Epithelial cell of esophagus (primary cell): ENCODE measurements at places on chromosomes 11 and 22.

DNA sequence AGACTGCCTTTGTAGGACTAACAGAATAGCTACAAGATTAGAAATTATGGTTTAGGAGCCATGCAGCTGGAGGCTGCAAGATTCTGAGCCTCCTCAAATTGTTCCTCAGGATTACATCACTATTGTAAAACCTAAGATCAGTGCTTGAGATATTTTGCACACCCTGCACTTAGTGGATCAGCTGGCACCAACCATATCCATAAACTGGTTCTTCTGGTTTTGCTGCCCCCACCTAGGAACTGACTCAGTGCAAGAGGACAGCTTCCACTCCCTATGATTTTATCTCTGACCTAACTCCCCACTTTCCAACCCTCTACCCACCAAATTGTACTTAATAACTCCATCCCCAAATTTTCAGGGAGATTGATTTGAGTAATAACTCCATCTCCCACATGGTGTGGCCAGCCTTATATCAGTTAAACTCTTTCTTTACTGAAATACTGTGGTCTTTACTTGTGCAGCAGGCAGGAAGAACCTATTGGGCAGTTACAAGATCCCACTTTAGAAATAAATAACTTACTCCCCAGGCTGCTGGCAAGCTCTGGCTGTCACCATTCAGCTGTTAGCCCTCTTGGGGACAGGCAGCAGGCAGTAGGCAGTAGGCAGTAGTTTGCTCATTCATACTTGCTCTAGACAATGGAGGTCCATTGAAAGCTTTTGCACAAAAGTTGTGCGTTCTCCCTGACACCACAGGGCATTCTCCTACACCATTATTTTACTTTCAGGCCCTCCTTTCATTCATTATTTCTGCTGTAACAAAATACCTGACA lies 119.0 kb downstream of the SLC17A6 start:
- DNase-seq = peak; percentile 96

- peak; percentile 87 for DNase-seq
Observed at GRCh38 chr11:94129512-94130297, 1.1 kb downstream of the PANX1 start.

- DNase-seq = no peak
Observed at GRCh38 chr11:121864660-121865059, 251.4 kb downstream of the BLID start.

GRCh38 chr11:116890193-116890592 lies 52.8 kb upstream of the APOA1 start:
- DNase-seq = no peak

DNA sequence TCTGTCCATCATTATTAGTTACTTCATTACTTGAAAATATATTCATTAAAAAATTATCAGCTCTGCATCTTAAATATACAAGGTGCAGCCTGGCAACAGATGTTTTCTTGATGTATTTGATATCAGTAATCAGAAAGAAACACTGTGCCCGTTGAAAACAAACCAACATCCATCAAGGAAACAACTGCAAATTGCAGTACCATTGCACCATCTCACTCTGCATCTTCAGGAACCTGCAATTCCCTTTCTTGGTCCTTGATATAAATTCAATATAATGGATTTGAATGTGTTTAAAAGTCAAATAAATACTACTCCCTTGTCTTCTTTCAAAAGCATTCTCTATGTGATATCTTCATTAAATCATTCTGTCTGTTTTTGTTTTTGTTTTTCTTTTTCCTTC lies 1131.2 kb downstream of the FAM181B start:
- DNase-seq = no peak

GRCh38 chr11:23111527-23111926 lies 251.3 kb upstream of the CCDC179 start:
- no peak for DNase-seq

GRCh38 chr11:134515081-134515960 lies 103.3 kb upstream of the B3GAT1 start:
- no peak for DNase-seq

DNA sequence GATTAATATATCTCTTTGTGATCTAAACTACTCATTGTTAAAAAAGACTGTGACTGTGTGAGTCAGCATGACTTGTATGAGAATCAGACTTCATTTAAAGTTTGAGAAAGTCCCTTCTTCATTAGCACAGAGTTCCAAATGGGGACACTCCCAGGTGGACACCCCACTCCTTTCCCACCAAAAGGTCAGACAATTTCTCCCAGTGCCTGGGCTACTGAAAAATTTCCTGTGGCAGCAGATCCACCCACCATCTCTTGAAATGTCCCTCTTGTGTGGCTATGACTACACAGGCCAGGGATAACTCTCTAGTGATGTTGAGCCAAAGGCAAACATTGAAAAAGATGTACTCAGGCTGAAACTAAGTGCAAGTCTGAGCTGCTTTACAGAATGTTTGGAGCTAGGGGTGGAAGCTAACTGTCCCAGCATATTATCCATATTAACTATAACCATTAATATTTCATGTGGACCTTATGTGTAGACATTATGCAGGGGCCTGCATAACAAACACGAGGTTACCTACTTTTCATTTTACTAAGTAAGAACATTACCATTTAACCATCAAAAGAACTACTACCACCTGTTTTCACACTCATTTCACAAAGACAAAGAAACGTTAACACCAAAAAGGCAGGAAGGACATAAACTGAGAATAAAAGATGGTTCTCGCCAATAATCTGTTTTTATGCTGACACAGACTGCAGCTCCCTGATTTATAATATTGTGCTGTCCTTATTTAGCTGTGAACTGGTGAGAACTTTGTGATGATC lies 44.8 kb downstream of the MMP20 start:
- DNase-seq = peak; percentile 38

GRCh38 chr11:118868659-118869058 lies 15.0 kb upstream of the CXCR5 start:
- DNase-seq = no peak

DNA sequence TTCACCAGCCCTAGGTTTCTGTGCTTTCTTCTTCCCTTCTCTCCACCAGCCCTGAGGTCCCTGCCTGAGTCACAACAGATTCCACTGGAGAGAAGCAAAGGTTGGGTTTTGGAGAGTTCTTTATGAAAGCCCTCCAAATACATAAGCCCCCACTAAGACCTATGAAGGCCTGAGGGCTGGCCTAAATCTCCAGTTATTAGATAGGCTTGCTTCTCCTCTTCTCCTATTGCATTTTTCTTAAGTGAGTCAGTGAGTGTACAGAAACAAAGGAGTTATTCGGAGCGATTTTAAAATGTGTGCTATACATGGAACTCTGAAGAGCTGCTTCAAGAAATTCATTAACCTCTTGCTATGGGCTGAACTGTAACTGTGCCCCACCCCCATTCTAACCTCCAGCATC lies 1057.3 kb downstream of the OPCML start:
- DNase-seq = no peak

DNA sequence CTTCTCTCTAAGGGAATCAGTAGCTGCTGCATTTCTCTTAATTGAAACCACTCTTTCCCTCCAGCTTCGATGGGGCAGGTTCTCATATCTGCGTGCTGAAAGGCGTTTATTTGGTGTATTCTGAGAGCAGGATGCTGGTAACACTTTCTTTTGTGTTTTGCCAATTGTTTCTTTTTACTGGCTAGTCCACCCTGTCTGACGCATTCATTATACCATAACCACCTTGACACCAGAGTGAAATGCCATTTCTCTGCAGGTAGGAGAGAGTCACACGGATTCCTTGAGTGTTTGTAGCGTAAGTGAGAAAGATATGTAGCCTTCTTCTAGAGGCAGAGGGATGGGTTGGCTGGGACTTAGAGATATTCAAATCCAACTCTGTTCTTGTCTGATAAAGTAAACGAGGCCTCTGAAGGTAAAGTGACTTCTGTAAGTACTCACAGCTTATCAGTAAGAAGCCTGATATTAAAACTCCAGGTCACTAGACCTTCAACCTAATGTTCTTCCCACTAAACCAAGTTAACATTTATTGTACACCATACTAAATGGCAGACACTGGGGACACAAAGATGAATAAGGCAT lies 21.4 kb downstream of the CD44 start:
- DNase-seq = no peak

DNA sequence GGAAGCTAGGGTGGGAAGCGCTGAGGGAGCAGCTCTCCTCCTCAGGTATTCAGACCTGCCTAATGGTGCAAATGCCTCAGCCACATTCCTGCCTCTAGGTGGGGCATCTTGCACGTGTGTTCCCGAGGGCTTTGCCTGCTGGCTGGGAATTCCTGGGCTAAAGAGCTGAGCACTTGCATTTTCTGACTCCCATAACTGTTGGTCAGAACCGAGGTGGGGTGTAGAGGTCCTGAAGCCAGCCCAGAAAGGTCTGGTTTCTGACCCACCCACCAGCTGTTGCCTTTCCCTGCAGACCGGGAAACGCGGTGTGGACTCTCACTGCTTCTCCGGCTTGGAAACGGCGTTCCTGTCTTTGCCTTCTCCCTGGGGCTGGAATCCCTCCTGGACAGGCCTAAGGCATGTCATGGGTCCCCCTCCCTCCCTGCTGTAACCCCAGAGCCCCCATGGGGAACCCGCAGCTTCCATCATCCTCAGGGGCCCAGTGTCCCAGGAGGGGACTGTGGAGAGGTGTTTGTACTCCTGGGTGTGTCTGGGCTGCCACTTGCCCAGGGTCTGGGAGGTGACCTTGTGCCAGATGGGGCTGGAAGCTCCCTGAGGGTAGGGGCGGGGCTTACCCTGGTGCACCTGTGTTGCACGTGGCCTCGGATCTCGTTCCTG lies 24.0 kb upstream of the SMIM38 start:
- peak; percentile 88 for DNase-seq

- DNase-seq = peak; percentile 63
Observed at GRCh38 chr11:93541884-93542810, 1.0 kb downstream of the SMCO4 start.

DNA sequence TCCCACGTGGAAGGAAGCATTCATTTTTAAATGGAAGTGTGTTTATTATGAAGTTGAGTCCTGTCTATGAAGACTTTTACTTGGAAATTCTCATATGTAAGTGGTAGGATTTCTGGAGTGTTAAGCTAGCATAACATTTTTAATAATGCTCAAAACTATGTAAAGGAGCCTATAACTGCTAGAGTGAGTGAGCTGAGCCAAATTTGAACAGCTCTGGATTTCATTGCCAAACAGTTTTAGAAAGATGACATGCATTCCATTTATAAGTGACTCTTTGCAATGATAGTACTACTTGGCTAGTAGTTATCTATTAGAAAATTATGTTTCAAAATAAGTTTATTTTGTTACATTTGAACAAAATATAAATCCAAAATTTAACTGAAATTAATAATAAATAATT lies 721.2 kb downstream of the LUZP2 start:
- DNase-seq = no peak

DNA sequence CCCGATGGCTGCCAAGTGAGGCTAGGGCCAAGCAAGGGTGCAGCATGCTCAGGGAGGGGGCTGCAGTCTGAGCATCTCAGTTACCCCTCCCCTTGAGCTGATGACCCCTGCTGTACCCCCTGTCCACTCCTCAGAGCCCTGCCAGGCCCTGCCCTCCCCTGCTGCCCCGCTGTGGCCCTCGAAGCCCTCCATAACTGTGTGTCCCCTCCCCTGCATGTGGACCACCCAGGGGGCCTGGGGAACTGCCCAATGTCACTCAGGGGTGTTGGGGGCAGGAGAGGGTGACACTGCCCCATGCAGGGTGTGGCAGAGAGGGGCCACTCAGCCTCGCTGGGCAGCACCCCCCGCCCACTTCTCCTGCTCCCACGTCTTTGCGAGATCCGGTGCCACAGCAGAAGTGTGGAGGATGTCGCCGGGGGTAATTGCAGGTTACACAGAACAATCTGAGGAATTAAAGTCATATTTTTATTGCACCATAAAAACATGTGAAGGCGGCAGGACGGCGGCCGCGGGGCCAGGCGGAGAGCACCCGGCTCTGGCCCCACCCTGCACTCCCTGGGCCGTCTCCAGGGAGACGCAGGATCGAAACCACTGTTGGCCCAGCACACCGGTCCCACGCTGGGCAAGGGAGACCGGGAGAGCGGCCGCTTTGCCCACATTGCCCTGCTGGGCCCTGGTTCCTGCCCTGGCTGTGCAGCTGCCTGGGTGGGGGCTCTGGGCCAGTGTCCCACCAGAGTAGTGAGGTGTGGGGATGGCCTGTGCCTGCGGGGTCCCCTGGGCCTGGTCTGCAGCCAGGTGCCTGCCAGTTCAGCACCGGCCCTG lies 18.7 kb upstream of the GNB1L start:
- no peak for DNase-seq

GRCh38 chr11:29507376-29507775 lies 509.5 kb downstream of the KCNA4 start:
- DNase-seq = no peak

DNA sequence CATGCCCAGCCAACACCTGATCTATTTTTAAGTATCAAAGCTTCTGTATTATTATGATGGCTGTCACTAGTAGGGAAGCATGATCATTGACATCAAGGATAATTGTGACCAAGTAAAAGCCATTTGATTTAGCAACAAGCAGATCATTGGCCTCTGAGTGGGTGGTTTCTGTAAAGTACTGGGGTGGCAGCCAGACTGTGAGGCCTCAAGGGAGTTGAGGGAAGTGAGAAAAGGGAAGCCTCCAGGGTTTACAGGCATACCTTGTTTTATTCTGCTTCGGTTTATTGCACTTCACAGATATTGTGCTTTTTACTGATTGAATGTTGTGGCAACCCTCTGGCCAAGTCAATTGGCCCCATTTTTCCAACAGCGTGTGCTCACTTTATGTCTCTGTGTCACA lies 60.1 kb downstream of the PRR5L start:
- no peak for DNase-seq

DNA sequence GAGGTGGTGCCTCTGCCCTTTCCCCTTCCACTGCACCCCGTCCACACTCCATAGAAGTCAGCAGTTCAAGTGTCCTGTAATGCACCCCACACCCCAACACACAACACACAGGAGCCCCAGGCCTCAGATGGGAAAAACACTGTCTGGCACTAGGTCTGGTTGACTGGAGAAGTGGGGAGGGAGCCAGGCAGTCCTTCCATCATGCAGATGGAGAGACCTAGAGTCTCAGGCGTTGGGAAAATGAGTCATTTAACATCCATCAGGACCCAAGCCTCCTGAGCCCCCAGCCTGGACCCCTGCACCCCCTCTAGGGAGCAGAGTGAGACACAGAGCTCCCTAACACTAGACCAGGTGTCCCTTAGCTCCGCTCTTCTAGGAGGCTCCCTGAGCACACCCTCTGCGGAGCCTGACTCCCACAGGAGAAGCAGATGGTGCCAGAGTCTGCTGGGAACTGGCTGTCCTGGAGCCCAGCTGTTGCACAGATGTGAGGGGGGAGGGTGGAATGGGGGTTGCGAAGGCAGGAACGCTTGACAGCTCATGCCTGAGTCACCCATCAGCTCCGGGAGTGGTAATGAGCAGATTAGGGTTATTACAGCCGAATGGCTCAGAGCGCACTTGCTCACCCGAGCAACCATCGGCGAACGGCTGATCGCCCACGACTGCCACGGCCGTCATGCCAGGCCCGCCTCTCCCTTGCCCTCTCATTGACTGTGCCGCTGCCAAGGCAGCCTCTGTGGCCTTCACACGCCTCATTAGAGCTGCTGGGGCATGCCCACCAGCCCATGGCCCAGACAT lies 22.1 kb upstream of the SYT7 start:
- DNase-seq = peak; percentile 99

GRCh38 chr11:1881442-1882264 lies 10.0 kb downstream of the PRR33 start:
- no peak for DNase-seq

GRCh38 chr11:119389611-119390254 lies 8.2 kb upstream of the USP2 start:
- peak; percentile 45 for DNase-seq

- peak; percentile 58 for DNase-seq
Observed at GRCh38 chr11:80815752-80816453, 1375.1 kb upstream of the TENM4 start.
